ENCODE measurements at places on chromosomes 7 and 10. TPM values are rescaled to one million over a fixed set of nuclear protein-coding genes. Genes with fewer than 3 reads are reported as not detected.

DNA sequence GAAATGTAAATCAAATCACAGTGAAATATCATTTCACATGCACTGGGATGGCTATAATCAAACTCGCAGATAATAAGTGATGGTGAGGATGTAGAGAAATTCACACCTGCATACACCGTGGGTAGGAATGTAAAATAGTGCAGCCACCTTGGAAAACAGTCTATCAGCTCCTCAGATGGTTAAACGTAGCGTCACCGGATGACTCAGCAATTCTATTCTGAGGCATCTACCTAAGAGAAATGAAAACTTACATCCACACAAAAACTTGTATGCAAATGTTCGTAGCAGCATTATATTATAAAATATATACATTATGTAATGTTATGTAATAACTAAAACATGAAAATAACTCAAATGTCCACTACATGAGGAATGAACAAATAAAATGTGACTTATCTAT is 38.9 kb downstream of the SH3PXD2A start:
- H3K4me1 ChIP-seq: no peaks in the 10 kb centered on the region
- no peaks in the 10 kb centered on the region for H3K27me3 ChIP-seq
- H3K36me3 ChIP-seq: no peaks in the 10 kb centered on the region
- no peak overlapping the region for H3K27ac ChIP-seq
- H3K4me3 ChIP-seq: no peak overlapping the region
- DNase-seq: no peak

DNA sequence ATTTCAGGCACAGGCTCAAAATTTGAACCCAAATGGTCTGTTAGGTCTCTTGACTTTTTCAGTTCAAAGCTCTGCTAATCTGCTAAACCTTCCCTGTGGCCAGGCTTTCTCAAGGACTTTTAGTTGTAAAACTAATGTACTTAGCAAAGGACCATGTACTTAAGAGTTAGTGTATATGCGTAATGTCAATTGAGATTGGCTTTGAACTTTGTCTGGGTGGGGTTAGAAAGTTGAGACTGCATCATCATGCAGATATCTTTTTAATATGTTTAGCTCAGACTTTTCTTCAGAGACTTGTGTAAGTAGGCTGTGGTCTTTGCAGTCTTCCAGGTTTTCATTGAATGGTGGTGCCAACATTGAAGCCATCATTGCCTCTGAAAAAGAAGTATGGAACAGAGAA is 33.7 kb downstream of the CYP51A1 start:
- no peaks in the 10 kb centered on the region for H3K4me1 ChIP-seq
- DNase-seq: no peak
- H3K36me3 ChIP-seq: peaks cover 5% of the 10 kb centered on the region
- H3K4me3 ChIP-seq: no peak overlapping the region

GRCh38 chr10:99395750-99396445 is 34.5 kb downstream of the GOT1 start:
- no peak overlapping the region for H3K27ac ChIP-seq
- peaks cover 15% of the 10 kb centered on the region for H3K36me3 ChIP-seq
- DNase-seq: no peak
- H3K27me3 ChIP-seq: no peaks in the 10 kb centered on the region
- peaks cover 30% of the 10 kb centered on the region for H3K4me1 ChIP-seq

DNA sequence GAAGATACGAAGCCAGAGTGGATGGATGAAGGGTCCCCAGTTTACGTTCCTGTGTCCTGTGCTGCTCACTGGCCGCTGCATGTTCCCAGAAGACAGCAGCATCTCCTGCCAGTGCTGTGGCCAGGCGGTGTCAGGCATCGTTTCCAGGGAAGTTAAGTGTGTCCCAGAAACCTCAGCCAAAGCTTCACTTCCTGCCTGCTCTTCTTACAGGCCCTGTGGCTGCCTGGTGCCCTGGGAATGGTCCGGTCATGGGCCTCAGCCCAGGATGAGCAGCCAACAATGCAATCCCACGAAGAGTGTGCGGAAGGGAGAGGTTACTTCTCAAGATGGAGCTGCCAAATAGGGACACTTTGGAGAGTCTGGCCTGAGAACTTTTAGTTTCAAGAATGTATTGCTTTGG is 99.7 kb upstream of the TARP start:
- H3K27ac ChIP-seq: no peak overlapping the region
- DNase-seq: no peak
- no peaks in the 10 kb centered on the region for H3K27me3 ChIP-seq
- no peaks in the 10 kb centered on the region for H3K36me3 ChIP-seq

- H3K36me3 ChIP-seq: no peaks in the 10 kb centered on the region
- H3K27me3 ChIP-seq: no peaks in the 10 kb centered on the region
- H3K27ac ChIP-seq: no peak overlapping the region
Measured at GRCh38 chr10:9596368-9596920, 1421.2 kb upstream of the CELF2 start.

DNA sequence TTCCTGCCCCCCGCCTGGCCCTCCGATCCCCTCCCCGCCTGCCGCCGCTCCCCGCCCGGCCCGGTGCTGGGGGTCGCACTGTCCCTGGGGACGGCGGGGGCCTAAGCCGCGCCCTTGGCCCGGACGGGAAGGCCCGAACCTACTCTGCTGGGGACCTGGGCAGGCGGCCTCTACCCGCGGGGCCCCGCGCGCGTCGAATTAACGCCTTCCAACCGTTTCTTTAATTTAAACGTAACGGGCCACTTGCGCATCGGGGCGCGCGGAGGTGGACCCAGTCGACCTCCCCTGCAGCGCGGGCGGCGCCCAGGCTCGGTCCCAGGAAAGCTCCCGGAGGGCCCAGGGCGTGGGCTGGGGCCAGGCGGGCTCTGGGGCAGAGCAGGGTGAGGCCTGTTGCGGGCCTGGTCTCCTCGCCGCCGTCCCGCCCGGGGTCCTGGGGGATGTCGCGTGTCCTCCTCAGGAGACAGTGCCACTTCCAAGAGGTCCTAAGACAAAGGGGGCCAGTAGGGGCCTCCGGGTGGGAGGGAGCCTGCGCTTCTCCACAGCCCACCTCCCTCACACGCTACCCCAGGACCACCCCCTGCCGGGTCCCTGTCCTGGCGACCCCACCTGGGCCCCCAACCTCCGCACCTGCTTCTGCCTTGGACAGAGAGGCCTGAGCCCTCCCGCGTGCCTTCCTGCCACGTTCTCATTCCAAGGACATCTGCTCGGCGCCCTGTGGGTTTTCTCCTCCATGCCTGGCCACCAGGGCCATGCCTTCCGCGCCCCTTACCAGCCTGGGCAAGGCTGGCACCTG is 658 bp upstream of the PTPRN2 start:
- peaks cover 9% of the 10 kb centered on the region for H3K27me3 ChIP-seq
- DNase-seq: no peak
- no peaks in the 10 kb centered on the region for H3K4me1 ChIP-seq
- no peak overlapping the region for H3K27ac ChIP-seq

The EIF4H gene
- 318 TPM for total RNA-seq

DNA sequence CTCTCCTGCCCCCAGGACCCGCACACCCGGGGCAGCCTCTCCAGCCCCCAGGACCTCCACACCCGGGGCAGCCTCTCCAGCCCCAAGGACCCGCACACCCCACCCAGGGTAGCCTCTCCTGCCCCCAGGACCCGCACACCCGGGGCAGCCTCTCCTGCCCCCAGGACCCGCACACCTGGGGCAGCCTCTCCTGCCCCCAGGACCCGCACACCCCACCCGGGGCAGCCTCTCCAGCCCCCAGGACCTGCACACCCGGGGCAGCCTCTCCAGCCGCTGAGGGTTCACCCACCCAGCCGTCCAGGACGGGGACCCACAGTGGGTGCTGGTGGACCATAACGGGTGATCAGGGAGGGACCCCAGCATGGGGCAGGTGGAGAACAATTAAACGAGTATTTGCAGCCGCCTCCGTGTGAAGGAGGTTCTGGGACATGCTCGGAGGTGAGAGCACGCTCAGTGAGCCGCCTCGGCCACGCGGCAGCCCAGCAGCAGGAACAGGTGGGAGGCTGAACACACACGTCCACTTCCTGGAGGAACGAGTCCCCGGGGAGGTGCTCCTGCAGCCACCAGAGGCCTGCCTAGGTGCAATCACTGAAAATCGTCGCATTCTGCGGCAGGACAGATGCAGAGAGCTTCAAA is 107.9 kb downstream of the PDGFA start:
- no peak overlapping the region for H3K27ac ChIP-seq
- H3K4me3 ChIP-seq: no peak overlapping the region
- H3K27me3 ChIP-seq: peaks cover 6% of the 10 kb centered on the region
- H3K36me3 ChIP-seq: no peaks in the 10 kb centered on the region
- H3K4me1 ChIP-seq: no peaks in the 10 kb centered on the region
- no peak for DNase-seq

- H3K4me3 ChIP-seq: peak overlapping the region; percentile 53
- no peaks in the 10 kb centered on the region for H3K36me3 ChIP-seq
- H3K27me3 ChIP-seq: no peaks in the 10 kb centered on the region
- H3K27ac ChIP-seq: peak overlapping the region; percentile 96
- DNase-seq: no peak
- H3K4me1 ChIP-seq: peaks cover 83% of the 10 kb centered on the region
Measured at GRCh38 chr7:47636081-47636432, 54.1 kb upstream of the TNS3 start.

GRCh38 chr10:123100030-123100762 is 35.6 kb upstream of the HMX3 start:
- H3K4me3 ChIP-seq: no peak overlapping the region
- H3K4me1 ChIP-seq: no peaks in the 10 kb centered on the region
- H3K27me3 ChIP-seq: no peaks in the 10 kb centered on the region
- H3K36me3 ChIP-seq: no peaks in the 10 kb centered on the region
- H3K27ac ChIP-seq: no peak overlapping the region
- DNase-seq: no peak

GRCh38 chr7:120475994-120476393 is 203.0 kb downstream of the KCND2 start:
- H3K4me1 ChIP-seq: no peaks in the 10 kb centered on the region
- H3K27ac ChIP-seq: no peak overlapping the region
- no peaks in the 10 kb centered on the region for H3K36me3 ChIP-seq
- H3K27me3 ChIP-seq: no peaks in the 10 kb centered on the region
- H3K4me3 ChIP-seq: no peak overlapping the region

The SLC26A3 gene
- 0.36 TPM for total RNA-seq

The MMD2 gene
- not detected for total RNA-seq

DNA sequence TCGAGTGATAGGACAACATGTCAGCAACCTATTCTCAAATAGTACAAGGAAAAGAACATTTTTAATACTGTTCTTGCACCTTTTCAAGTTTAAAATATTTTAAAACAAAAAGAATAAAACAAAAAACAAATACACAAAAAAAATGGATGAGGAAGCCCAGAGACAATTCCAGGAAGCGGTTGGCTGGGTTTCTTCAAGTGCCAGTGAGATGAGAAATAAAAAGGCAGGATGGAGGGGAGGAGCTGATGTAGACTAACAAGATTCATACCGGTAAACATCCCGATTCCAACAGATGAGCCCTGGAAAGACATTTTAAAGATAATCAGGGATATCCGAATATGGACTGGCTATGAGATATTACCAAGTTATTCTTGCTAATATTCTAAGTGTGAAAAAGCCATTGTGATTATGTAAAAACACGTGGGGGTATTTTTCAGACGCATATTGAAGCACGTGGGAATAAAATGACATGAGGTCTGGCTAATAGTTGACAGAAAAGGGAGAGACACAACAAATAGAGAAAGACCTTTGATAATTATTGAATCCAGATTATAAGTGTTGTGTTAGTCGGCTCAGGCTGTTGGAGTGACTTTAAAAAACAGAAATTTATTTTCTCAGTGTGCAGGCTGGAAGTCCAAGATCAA is 101.3 kb upstream of the LRRC4 start:
- no peak overlapping the region for H3K4me3 ChIP-seq
- H3K36me3 ChIP-seq: no peaks in the 10 kb centered on the region
- H3K27ac ChIP-seq: no peak overlapping the region
- H3K27me3 ChIP-seq: peaks cover 28% of the 10 kb centered on the region

DNA sequence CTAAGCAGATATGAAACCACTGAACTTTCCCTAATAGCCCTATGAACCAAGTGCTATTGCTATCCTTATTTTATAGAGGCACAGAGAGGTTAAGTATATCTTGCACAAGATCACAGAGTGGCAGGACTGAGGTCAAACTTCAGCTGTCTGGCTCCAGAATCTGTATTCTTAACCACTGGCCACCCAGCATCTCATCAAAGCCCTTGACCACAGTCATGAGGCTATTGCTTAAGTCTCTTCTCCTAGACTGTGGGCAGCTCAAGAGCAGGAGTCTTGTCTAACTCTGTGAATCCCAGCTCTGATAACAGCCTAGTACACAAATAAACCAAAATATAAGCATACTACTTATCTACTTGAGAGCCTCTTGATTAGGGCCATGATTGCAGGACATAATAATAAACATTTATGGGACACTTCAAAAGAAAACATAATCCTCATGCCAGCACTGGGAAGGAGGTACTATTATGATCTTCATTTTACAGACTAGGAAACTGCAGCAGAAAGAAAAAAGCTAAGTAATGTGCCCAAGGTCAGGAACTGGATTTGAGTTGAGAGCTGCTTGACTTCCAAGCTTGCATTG is 22.4 kb upstream of the SMC3 start:
- H3K36me3 ChIP-seq: no peaks in the 10 kb centered on the region
- H3K27ac ChIP-seq: no peak overlapping the region
- peaks cover 16% of the 10 kb centered on the region for H3K27me3 ChIP-seq
- DNase-seq: no peak

DNA sequence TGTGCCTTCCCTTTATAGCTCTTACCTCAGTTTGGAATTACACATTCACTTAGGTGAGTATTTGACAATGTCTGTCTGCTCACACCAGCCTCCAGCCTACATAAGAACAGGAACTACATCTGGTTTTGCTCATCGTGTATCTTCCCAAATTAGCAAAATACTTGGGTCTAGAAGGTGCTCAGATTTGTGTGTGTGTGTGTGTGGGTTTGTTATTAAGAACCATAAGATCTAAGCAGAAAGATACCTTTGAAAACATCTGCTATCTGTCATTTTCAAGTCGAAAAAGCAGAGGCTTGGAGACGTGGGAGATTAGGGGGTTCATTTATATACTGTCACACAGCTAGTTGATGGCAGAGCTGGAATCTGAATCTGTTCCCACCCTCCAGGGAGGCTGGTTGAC is 14.8 kb upstream of the LAMB4 start:
- H3K4me3 ChIP-seq: no peak overlapping the region
- H3K4me1 ChIP-seq: peaks cover 4% of the 10 kb centered on the region
- H3K27ac ChIP-seq: 0 out of 2 replicates have a peak overlapping the region, but pooled peaks have one; percentile 55
- no peak for DNase-seq

- H3K27ac ChIP-seq: no peak overlapping the region
- H3K36me3 ChIP-seq: no peaks in the 10 kb centered on the region
- no peaks in the 10 kb centered on the region for H3K27me3 ChIP-seq
- H3K4me3 ChIP-seq: no peak overlapping the region
- H3K4me1 ChIP-seq: no peaks in the 10 kb centered on the region
Measured at GRCh38 chr7:89655946-89656345, 498.3 kb upstream of the STEAP1 start.

- no peak for DNase-seq
- peak overlapping the region; percentile 65 for H3K4me3 ChIP-seq
- peak overlapping the region; percentile 89 for H3K27ac ChIP-seq
- no peaks in the 10 kb centered on the region for H3K27me3 ChIP-seq
- peaks cover 11% of the 10 kb centered on the region for H3K4me1 ChIP-seq
- H3K36me3 ChIP-seq: no peaks in the 10 kb centered on the region
Measured at GRCh38 chr7:16420329-16420648, 1.0 kb downstream of the CRPPA start.
